ENCODE measurements at places on chromosomes 2 and 18.

GRCh38 chr2:602571-603359, 74.4 kb downstream of the TMEM18 start:
- no peak for DNase-seq

DNA sequence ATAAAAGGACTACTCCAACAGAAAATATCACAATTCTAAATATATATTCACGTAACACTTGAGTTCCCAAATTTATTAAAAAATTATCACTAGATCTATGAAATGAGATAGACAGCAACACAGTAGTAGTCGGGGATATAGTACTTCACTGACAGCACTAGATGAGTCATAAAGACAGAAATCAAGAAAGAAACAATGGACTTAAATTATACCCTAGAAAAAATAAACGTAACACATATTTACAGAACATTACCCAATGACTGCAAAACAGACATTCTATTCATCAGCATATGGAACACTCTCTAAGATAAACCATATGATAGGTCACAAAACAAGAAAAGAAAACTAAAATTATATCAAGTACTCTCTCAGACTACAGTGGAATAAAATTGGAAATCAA, 429.4 kb downstream of the MBD2 start:
- no peak for DNase-seq

GRCh38 chr2:169002161-169002738, 28.9 kb downstream of the ABCB11 start:
- DNase-seq = no peak

DNA sequence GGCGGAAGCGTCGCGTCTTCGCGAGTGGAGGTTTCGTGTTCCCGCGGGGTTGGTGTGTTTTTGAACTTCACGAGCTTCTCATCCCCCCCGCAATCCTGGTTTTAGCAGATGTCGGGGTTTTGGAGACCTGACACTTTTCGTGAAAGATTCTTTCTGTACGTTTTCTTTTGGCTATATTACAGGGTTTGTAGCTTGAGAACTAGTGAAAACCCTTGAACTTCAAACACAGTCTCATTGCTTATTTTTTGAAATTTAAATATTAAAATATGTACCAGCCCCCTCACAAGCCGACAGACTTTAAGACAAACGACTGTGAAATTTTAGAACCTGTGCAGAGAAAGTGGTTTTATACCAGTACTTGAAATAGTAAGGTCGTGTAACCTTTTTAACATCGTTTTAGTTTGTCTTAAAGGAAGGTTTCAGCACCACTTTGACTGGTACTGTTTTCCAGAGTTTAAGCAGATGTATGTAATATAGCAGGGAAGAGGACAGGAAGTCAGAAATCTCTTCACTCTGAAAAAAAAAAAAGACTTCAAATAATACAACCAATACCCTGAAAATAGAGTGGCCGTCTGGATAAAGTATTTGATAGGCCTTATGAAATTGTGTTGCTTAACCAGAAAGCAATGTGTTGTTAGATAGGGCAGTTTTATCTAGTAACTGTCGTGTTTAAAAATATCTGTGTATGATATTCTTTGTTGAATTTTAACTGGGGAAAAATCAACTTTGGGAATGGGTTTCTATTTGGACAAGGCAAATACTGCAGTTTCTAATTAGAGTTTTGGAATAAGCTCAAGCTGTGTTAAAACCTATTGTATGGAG, 1.4 kb downstream of the SPATS2L start:
- DNase-seq = no peak

DNA sequence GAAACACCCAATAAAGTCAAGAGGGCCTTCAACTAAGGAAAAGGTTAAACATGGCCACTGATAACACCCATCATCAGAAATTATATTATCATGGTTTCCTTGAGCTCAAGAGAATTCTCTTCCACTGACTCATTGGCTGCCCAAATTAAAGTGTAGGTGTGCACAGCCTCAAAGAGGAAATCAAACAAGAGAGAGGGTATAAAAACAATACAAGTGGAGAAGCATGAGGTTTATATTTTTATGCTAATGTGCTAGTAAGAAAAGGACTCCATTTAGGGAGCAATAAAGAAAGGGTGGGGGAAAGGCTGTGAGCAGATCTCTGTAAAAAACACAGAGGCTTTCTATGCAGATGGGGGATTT, 168.8 kb upstream of the VRK2 start:
- peak; percentile 69 for DNase-seq

DNA sequence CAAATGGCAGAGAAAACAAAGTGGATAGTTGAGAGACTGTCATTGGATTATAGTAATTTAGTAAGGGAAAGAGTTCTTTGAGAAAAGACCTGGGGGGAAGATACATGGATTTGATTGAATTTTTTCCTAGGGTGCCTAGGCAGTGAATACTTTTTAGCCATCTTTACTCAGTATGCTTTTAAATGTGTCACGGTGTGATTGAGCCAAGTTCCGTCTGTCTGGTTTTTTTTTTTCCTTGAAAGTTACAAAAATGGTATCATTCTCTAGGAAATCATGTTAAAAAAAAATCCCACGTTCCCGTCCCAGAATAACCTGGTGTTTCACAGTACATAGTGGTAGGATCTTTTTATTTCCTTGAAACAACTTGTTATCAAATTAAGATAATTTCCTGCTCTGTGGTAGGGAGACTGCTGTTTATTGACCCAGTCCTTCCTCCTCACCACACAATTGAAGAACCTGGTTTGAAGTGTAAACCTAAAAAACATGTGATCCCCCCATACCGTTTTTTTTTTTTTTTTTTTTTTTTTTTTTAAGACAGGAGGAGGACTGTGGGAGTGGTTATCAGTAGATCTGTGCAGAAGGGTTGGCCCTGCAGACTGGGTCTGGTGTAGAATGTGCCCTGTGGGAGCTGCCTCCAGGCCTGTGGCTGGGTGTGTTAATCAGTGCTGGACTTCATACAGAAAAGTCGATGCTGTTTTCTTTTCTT, 55.1 kb downstream of the DGKD start:
- DNase-seq = no peak

DNA sequence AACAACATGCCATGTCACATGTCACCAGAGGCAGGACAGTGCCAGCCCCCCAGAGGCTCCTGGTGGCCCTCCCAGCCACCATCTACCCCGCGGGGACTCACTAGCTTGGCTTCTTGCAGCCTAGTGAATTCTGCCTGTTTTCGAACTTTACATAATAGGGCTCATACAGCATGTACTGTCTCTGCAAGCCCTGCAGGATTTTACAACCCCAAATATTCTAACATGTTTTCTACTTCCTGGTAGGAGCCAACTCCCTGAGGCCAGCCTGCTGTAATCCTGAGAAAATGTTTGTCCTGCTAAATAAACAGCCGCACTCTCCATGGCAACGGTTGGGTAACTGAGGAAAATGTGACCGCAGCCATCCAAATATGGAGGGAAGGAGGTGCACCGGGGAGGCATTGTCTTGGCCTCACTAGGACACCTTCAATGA, 2.7 kb downstream of the PER2 start:
- peak; percentile 44 for DNase-seq

- DNase-seq = no peak
These were observed 86.8 kb downstream of the EML6 start for GRCh38 chr2:54810246-54810645.

GRCh38 chr18:79396431-79397246, 909 bp downstream of the NFATC1 start:
- no peak for DNase-seq

GRCh38 chr2:233965032-233965603, 47.9 kb downstream of the TRPM8 start:
- no peak for DNase-seq

DNA sequence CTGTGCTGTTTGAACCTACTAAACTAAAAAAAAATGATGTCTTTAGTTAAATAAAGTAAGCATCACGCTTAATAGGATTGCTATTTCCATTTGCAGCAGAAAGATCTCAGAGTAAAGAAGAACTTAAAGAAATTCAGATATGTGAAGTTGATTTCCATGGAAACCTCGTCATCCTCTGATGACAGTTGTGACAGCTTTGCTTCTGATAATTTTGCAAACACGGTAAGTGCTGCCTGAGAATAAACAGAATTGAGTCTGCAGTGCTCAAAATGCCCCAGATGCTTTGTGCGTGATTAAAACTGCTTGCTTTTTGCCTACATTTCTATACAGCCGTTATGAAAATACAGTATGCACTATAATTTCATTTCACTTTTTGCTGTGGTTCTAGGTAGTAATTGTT, 3.9 kb downstream of the CDCA7 start:
- no peak for DNase-seq

DNA sequence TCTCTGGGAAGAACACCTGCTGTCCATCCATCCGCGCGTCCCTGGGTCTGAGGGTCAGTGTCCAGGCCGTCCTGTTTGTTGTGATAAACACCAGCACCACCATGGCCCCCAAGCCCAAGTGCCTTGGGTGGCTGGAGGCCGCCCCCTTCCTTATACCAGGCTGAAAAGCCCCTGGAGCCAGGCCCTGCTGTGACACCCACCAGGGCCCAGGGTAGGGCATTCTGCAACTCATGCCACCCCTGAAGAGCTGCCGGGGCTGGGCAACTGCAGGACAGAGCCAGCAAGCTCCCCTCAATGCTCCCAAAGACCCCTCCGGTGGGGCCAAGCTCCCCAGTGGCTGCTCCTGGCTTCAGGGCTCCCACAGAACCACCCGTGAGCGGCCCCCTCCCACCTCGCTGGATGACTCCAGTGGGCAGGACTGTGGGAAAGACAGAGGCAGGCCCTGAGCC, 31.9 kb upstream of the SNED1 start:
- no peak for DNase-seq

DNA sequence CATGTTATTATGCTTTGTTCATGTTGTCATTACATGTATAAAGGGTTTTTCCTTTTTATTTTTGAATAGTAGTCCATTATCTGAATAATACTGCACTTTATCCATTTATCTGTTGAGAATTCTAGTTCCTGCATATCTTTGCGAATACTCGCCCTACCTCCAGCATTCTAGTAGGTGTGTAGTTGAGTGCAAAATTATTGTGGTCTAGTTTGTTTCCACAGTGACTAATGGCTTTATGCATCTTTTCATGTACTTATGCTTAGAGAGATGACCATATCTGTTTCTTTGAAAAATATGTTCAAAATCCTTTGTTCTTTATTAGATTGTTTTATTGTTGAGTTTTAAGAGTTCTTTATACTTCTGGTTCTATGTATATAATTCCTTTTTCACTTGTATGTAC, 48.8 kb downstream of the EIF5B start:
- no peak for DNase-seq

DNA sequence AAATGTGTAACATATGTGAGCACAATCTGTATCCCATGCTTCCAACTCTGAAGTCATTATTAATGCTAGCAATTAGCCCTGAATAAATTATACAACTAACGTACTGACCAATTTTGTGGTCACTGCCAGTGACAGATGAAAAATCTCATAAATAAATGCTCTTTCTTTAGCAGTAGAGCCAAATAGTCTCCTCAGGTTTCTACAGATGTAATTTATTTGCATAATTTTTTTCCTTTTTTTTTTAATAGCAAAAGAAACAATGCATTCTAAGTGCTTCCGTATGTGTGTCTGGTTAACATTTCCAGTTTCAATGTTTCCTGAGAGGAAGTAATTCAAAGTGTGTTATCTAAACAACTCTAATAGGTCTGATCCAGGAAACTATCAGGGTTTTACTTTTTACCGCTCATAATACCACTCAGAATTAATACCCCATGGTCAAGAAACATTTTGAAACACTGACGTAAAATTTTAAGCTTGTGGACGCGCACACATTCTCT, 108.4 kb downstream of the MEP1B start:
- no peak for DNase-seq

GRCh38 chr2:27049422-27050280, 1.8 kb upstream of the AGBL5 start:
- no peak for DNase-seq

GRCh38 chr2:133062931-133063665, 393.1 kb upstream of the LYPD1 start:
- no peak for DNase-seq

DNA sequence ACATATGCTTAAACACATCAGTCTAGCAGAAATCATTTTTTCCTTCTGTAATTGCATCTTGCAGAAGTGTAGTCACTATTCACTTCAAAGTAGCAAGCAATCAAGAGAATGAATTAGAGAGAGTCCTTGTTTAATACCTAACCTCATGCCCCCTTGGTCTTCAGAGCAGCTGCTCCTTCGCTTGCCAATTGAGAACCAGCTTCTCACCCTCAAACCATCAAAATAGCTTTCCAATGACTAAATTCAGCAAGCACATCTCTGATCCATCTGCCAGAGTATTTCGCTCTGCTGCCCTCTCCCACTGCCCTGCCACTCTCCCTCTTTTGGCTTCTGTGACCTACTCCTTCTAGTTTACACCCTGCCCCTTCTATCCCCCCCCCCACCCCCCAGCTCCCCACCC, 120.7 kb upstream of the AGAP1 start:
- DNase-seq = no peak

DNA sequence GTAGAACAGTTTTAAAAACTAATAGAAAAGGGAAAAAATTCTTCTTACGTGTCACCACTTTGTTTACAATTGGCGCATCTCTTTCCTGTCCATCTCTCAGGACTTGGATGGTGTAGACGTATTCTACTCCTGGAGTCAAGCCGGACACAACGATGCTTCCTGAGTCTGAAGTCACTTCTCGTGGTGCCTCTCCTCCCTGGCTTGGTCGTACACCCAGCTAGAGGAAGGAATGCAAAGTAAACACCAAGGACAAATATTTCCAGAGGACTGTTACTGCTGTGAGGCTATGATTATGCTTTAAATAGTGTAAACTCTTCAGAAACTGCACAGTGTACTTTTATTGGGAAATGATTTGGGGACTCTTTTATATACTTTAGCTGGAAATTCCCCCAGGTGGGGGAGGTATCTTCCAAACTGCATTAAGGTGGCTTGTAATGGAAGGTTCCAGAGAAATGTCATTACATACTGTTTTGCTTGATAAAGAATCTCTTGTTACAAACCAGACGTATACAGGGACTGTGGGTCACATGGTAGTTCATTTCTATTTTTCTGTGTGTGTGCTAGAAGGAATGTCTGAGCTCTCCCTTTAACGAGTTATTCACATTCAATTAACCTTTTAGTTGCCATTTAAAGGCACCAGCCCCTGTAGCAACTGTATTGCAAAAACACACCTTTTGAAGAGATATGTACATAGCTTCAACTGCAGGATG, 38.1 kb downstream of the FN1 start:
- DNase-seq = no peak

DNA sequence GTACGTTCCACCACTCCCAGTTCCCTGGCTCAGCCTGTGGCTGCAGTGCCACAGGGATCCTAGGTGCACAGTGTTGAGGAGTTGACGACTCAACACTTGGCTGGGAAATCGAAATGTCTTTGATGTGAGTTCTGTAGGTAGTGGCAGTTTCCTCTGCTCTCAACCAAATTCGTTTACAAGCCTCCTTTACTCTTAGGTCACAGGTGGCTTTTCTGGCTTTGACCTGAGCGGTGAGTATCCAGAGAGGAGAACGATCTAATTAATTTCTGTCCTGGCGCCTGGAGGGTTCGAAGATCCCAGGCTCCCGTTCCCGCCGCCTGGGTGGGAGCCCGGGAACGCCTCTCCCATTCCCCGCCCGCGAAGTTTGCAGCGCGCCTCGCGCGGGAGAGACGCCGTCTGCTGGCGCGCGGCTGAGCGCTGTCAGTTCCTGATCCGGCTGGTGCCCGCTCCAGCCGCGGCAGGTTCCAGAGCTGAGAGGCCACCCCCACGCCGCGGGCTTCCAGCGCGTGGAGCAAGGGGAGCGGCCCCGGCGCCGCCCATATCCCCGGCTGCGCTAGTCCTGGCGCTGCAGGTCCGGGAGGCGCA, at the start of gene LAMA3:
Gene LAMA3, plus strand, starts transcription at position 423 of the 585 bp plus-strand sequence. CDS start 231 bp downstream, outside the sequence.
- DNase-seq = peak; percentile 2

GRCh38 chr2:176457481-176457880, 188.2 kb downstream of the MTX2 start:
- DNase-seq = no peak

- DNase-seq = no peak
These were observed 30.9 kb upstream of the REEP1 start for GRCh38 chr2:86368161-86368824.

GRCh38 chr2:239640676-239641578, 240.1 kb upstream of the HDAC4 start:
- no peak for DNase-seq

All from NCI-H510A treated with DMSO at 0.1 percent for 48 hours (cell line).